ENCODE measurements at places on chromosomes 12 and 14.

GRCh38 chr14:94043756-94044475 is 17.8 kb downstream of the OTUB2 start:
- DNase-seq: no peak

DNA sequence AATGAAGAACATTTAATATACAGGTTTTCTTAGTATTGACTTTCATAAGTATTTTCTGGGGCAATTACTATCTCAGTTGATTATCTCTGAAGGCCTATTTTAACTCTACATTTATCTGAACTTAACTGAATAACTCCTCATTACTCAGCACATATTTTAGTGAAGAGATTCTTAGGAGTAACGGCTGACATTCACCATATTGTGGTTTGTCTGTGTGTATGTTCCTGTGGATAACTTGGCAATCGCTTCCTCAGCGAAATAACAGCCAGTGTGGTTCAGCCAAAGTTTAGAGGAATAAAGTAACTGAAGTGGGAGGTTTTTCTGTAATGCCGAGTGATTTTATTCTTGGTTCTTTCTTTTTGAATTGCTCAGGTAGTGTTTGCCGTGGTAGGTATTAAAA is 168.0 kb downstream of the RAD51B start:
- DNase-seq: no peak

DNA sequence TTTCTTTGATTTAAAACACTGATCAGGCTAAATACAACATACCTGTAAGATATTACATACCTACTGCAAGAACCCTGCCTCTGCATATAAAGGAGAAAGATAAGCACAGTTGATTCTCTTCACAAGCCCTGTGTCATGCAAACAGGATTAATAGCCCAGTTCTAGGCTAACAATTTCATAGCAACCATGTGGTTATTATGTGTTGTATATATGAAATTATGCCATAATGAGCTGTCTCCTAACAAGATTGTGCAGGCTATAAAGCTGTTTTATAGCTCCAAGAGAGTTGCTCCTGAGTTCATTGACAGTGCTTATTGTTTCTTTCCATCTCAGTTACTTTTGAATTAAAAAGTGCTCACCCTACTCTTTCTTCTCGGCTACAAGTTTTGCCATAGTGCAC is 609.3 kb downstream of the DIO2 start:
- no peak for DNase-seq

DNA sequence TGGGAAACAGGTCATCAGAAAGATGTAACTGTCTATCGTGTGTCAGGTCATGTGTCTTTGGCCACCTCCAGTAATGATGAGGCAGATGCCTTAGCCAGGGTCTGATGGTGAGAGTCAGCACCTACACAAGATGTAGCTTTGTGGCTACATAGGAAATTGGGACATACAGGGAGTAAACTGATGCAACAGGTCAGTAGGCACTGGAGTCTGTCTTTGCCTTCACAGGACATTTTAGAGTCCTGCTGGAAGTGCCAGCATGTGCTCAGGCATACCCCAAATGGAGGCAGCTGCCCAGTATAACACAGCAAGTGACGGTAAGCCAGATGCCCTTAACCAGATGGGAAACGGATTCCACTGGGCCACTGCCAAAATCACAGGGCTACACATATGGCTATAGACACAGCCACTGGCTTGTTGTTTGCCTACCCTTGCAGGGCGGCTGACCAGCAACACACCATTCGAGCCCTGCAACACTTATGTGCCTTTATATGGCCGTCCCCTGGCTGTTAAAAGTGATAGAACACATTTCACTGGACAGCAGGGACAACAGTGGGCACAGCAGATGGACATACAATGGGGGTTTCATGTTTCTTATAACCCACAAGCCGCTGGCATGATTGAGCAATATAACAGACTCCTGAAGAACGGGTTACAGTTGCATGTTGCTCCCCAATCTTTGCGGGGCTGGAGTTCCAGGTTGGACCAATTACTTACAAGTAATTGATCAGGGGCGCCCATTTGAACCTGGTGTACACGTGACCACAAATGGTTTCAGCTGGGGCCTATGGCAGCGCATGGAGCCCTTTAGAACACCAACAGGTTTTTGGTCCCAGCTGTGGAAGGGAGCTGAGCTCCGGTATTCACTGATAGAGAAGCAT is 12.9 kb upstream of the RNASE12 start:
- no peak for DNase-seq

DNA sequence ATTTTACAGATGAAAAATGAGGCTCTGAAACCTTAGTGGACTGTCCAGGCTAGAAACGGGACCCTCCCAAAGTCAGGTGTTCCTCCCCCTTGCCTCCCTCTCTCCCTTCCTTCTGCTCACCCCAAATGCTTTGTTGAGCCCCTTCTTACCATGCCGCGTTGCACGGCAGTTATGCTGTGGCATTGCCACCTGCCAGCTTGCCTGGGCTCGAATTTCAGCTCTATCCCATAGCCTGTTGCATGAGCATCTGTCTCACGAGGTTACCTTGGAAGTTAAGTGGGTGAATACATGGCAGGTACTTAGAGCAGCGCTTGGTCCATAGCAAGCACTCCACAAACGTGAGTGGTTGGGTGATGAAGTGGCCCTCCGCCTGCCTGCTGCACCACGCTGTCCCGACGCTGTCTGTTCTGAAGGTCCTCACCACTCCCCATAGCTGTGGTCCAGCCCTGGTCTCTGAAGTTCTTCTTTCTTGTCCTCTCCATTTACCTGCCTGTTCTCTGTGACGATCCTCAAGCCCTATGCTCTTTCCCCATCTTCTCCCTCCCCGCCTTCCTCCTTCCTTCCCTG is 269.9 kb downstream of the CACNA1C start:
- DNase-seq: no peak

DNA sequence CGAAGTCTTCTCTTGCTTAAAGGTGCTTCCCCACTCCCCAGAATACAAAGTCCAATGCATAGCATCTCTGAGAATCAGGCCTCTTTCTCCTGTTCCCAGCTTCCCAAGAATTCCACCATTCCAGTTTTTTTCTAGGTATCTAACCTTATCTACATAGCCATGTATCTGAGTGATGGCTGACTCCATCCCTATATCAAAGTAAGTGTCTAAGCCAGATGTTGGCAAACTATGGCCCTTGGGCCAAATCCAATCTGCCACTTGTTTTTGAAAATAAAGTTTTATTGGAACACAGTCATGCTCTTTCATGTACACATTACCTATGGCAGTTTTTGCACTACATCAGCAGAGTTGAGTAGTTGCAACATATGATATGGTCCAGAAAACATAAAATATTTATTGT is 129.6 kb downstream of the LLPH start:
- DNase-seq: no peak

- DNase-seq: no peak
Observed at GRCh38 chr14:82224610-82225009, 691.0 kb upstream of the SEL1L start.

- no peak for DNase-seq
Observed at GRCh38 chr14:90299408-90299807, 32.3 kb downstream of the NRDE2 start.

- DNase-seq: no peak
Observed at GRCh38 chr14:62691647-62692489, 353.4 kb downstream of the KCNH5 start.

GRCh38 chr14:101289230-101289690 is 272.0 kb upstream of the DIO3 start:
- no peak for DNase-seq

DNA sequence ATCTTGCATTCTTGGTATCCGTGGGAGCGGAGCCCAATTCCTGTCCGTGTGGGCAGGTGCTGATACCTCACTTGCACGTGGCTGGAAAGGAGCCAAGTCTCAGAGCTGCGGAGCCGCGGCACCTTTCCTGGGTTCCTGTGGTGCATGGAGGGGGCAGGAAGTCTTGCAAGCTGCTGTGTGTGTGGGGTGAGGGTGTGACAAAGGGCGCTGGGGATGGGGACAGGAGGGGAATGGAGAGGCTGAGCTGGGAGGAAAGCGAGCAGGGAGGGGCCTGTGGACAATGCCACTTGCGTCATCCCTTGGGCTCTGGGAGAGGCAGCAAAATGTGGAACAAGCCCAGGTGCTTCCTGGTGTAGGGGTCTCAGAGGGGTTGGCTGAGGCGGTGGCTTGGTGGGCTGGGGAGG is 86.7 kb downstream of the CALM1 start:
- DNase-seq: no peak

GRCh38 chr12:123867141-123867540 is 105.0 kb downstream of the DNAH10 start:
- no peak for DNase-seq

GRCh38 chr12:72141381-72141780 is 130.8 kb upstream of the TRHDE start:
- no peak for DNase-seq

- no peak for DNase-seq
Observed at GRCh38 chr14:21494902-21495762, 16.0 kb downstream of the METTL3 start.

DNA sequence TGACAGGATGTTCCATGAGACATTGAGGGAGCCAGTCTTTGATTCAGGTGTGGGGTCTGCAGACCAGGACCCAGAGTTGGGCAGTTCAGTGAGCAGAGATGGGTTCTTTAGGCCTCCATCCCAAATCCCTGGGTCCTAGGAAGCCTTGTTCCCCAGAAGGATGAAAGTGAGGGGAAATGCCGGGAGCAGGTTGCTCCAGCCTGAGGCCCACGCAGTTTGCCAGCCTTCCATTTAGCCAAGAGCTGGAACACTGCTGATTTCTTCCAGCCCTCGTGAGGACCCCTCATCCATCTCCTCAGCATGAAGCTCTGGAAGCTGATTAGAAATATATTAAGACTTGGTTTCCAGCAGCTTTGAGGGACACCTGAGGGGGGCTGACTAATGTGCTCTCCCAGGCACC is 12.1 kb downstream of the C14orf132 start:
- no peak for DNase-seq

- DNase-seq: no peak
Observed at GRCh38 chr14:63875311-63875710, 22.5 kb downstream of the SYNE2 start.

DNA sequence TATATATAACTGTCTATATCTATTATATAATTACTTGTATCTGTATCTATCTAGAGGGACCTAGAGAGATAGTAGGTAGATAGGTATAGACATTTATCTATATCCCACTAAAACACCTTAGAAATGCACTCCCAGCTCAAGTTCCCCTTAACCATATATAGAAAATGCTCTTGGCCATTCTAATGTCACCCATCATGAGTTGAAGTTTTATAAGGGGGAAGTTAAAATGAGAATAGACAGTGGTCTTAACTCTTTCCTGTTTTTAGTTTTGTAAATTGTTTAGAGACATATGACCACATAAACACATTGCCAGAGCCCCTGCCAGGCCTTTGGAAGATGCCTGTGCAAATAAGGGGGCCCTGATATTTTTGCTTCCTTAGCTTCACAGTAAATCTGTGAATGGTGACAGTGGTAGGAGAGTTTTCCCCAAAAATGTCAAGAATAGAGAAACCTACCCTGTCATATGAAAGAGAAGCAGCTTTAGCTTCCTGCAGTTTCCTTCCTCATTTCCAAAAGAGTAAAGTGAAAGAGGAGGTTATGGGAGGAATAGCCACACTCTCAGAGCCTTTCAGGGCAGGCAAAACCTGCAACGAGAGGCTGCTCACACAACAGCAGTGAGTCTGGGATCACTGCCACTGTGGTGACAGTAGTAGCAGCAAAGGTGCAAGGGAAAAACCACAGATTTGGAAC is 45.5 kb downstream of the MGST1 start:
- DNase-seq: no peak

DNA sequence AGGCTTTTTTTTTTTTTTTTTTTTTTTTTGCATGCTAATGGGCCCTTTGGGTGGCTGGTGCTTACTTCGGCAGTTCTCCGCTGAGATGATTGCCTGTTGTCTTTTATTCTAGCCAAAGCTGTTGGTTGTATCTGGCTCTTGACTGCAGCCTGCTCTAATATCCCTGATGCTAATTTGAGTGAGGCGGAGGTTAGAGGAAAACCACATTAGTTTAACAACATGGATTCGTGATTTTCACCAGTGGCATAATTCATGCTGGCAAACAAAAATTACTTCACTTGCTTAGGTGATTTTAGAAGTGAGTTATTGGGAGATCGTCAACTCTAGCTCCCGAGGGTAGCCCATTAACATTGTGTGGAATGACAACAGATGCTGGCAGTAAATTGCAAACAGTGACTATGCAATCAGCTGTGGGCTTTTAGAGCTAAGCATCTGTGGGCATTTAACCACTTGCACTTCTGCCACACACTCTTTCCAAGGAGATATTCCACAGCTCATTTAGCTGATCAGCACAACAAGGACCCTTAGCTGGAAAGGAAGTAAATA is 97.6 kb upstream of the ZDHHC17 start:
- DNase-seq: no peak

DNA sequence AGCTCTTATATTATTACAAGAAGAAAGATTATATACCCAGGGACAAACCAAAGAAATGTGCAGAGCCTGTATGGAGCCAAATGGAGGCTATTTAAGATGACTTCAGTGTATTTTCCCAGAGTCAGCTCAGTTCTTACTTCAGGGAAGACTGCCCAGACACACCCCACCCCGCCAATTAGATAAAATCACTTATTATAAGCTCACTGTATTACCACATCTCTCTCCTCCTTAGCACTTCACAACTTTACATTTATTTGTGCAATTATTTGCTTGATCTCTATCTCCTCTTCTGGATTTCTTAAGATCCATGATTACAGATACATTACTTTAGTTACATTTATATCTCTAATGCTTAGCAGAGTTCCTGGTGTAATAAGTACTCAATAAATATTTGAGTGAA is 24.7 kb upstream of the WDR89 start:
- DNase-seq: no peak

GRCh38 chr14:65922142-65922541 is 509.6 kb downstream of the FUT8 start:
- DNase-seq: no peak

DNA sequence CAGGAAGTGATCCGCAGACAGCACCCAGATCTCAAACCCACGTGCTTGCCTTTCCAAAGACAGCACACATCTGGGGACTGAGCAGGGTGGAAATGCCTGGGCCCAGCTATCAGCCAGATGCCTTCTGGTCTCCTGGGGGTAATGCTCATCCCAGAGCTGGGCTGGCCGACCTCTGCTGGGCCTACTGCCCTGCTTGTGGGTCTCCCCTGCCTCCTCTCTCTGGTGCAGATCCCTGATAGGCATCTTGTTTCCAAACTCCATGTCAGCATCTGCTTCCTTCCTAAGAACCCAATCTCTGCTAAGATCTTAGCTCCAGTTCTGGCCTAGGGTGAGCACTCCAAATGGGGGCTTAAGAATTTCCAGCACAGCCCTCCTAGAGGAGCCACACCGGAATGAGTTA is 1043.0 kb downstream of the VRK1 start:
- no peak for DNase-seq

- no peak for DNase-seq
Observed at GRCh38 chr12:52872644-52873389, 24.0 kb upstream of the KRT78 start.

DNA sequence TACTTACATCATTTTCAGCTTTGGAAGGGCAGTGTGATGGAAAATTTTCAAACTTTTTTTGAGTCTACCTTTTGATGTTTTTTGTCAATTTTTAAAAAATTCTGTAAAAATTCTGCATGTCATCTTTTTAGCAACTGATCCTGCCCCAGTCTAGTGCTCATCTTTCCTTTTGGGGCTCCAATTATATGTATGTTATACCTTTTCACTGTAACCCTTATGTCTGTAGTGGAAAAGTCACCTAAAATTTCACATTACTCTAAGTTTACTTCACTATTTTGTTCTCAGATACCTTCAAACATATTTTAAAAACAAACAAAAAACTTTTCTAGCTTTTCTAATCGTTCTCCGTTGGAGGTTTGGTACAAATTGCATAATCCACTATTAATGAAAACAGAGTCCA is 32.5 kb upstream of the MYRFL start:
- DNase-seq: no peak

Data from T-helper 17 cell (primary cell).